Stimulated activated CD8-positive, alpha-beta memory T cell treated with anti-CD3 and anti-CD28 coated beads, Interleukin-4, amount 100 ng/mL, for 1 hour (primary cell): ENCODE measurements at places on chromosomes 6 and 20.

- peak; percentile 50 for DNase-seq
Observed at GRCh38 chr6:43608310-43608763, 20.7 kb downstream of the GTPBP2 start.

- DNase-seq, result no peak
Observed at GRCh38 chr20:13245250-13245723, 24.2 kb downstream of the ISM1 start.

DNA sequence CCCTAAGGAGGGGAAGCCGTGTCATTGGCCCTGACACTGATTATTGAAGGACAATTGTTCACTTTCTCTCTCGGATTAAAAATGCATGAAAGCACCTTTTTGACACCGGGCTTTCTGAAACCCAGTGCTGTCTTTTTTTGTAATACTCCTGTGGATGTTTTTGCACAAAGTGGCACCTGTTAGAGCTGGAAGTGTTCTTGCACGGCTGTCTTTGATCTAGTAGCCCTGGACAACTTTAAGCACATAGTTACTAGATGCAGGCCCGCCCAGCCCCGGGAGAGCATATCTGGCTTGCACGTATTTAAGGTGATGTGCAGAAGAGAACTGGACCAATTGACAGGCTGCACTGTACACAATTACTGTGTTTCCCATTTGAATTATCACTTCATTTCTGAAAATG, 72.6 kb downstream of the ARID1B start:
- DNase-seq, result no peak

DNA sequence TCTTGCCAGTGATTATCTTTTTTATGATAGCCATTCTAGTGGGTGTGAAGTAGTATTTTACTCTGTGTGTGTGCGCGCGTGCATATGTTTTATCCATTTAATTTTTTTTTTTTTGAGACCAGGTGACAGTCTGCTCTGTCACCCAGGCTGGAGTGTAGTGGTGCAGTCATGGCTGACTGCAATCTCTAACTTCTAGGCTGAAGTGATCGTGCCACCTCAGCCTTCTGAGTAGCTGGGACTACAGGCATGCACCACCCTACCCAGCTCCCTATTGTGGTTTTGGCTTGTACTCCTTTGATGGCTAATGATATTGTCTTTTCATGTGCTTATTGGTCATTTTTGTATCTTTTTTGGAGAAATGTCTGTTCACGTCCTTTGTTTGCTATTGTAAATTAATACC, 33.3 kb downstream of the ITCH start:
- no peak for DNase-seq

- DNase-seq, result no peak
Observed at GRCh38 chr6:167782698-167783517, 43.8 kb upstream of the AFDN start.

DNA sequence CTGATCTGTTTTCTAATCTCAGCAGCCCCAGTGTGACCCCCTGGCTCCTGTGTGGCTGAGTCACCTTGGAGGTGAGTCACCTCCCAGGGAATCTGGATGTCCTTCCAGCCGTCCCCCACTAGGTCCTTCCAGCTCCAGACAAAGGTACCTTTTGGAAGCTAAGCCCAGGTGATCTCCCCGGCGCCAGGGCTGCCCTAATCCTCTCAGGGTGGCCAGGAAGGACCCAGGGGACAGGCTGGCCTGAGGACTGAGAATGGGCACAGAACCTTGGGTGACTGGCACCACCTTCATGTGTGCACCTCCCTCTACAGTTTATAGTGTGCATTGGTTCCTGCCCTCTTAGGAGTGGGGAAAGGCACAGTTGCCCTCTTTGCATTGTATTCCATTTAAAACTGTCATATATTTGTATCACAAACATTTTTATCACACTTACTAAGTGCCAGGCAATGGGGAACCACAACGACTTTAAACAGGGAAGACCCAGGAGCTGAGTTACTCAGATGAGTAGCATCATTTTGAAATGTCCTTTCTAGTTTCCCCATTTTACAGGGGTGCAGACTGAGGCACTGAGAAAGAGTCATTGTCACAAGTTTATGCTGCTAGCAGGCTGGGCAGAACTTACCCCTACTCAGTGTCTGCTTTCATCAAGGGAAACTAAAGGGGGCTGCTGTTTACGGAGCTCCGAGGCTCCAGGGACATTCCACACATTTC, 2.6 kb upstream of the BPIFB4 start:
- DNase-seq, result no peak

DNA sequence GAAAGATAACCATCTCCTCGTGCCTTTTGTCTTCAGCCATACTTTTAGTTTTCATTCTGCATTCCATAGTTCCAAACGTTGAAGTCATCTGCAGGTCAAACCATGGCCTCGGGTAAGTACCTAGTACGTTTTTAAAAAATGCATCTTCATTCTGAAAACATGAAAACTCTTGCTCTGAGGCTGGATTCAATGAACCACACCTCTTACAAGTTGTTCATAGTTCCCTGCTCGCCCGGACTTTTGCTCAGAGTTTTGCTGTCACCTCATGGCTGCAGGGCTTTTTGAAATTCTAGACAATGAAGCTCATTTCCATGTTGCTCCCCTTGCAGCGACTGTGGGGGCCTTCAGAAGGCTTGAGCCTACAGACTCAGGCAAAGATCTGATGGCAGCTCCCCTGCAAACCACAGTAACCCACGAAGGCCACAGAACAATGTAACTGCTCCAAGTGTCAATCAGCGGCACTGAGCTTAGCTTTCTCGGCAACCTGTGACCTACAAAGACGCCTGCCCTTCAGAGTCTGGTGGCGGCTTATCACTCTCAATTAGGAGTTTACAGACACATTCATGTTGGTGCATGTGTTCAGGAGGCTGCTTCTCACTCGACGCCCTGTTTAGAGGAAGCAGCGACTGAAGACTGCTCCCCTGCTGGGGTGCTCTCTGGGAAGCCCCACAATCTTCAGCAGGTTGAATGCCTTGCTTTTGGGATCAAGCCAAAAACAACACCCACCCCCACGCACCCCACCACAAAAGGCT, 61.2 kb downstream of the FOXC1 start:
- DNase-seq, result no peak
